Spleen (tissue), 13 donors: ENCODE measurements at places on chromosomes 5 and 9.
A peak's percentile ranks its signal among the peaks of the same experiment; 100 is the strongest.

DNA sequence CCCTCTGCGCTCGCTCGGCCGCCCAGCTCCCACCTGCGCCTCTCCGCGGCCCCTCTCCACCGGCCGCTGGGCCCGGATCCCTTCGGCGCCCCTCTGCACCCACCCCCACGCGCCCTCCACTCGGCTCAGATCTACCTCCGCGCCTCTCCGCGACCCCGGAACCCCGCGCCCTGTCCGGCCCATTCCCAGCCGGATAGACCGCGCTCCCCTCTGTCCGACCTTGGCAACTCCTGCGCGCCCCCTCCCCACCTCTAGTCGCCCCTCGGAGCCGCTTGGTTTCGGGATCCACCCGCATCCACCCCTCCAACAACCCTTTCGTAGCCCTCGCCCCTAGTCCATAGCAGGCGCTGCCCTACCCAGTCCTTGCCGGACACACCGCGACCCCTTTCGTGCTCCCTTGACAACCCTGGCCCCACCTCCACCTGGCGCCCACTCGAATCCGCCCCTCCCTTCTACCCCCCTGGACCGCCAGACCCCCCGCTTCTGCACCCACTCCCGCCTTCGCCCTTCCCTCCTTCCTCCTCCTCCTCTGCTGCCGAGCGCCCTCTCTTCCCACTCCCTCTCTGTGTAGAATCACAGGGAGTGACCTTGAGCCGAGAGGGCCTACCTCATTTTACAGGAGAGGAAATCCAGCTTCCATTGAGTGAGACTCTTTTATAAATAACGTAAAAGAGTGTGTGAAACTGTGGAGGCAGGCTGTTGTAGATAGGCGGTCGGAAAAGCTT lies 525 bp upstream of the AK3 start:
- DNase-seq: no peak

DNA sequence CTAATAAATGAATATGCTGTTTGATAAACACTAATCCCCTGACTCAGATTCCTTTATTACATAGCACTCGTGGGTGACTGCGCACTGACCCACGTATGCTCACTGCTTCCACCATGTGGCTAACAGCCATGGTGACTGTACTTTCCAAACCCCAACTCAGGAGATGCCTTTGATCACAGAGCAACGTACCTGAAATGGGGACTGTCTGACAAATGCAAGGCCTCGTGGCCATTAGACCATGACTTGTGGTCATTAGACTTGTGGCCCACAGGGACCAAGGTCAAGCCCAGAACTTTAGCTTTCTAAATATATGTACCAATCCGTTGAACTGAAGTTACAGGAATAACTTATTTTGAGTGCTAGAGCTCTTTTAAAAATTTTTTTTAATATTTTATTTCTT lies 46.6 kb downstream of the CYFIP2 start:
- no peak for DNase-seq

- no peak for DNase-seq
Observed at GRCh38 chr5:73114044-73114688, 6.2 kb upstream of the TMEM171 start.

DNA sequence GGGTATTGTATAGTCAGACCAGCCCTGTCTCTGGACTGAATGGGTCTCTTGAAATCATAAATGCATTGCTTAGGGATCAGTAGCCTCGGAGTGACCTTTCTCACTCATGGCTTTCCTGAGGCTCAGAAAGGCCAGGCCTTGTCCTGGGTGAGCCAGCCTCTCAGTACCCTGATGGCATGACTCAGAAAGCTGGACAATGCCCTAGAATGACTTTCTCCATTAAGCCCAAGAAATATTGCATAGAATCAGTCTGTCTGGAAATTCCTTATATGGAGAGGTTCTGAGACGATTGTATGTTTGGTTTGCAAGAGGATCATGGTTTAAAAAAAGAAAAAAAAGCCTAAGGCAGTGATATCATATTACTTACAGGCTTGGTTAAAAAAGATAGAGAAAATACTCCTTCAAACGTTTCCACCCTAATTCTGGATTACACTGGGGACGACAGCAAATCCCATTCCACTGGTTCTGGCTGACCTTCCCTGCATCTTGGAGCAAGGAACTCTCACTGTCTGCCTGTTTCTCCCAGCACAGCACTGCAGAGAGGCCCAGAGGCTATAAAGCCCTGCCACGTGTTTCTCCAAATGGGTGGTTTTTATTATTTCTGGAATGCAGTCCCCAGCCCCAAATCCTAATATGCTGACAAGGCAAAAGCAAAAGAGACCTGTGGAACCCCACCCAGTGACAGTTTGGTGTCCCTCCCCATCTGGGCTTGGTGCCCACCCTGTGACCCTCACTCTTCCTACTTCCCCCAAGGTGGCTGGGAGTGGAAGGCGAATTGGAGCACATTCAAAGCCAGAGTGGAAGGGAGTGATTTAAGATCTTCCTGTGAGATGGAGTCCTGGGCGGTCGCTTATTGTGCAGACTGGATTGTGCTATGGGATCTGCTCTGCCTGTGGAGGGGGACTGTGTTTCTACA lies 34.4 kb downstream of the MAP1B start:
- no peak for DNase-seq

- peak; percentile 69 for DNase-seq
Observed at GRCh38 chr5:172757394-172758010, 13.5 kb downstream of the DUSP1 start.

GRCh38 chr5:148887123-148887881 lies 60.9 kb downstream of the ADRB2 start:
- no peak for DNase-seq

DNA sequence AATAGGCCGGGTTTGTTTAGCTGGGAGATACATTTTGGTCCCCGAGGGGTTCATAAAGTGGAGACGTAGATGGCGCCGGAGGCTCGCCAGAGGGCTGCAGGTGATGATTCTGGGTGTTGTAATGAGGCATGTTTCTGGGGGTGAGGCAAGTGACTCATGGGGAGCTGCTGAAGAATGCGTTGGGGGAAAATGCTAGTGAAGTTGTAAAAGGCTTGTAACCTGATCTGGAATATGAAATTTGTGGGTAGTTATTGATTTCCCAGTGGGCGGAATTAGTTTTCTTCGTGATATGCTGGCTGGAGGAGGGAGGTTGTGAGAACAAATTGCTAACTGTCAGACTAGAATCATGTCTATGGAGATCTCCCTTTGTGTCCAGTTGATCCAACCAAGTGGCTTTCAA lies 158.3 kb downstream of the DOCK2 start:
- DNase-seq: no peak

DNA sequence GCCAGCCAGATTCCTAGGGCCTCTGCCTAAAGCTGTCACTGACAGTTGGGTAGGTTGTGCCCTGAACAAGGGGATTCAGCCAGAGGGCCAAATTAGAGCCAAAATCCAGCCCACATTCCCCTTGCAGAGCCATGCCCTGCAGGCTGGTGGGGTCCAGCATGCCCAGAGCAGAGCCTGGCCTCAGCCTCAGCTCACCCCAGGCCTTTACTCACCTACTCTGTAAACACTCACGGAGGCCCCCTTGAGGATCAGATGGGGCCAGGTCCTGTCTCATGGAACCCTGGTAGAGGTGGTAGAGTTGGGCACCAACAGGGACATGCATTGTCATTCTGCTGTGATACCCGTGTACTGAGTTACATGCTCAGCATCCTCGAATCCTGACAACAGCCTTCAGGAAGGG lies 74.9 kb downstream of the LMX1B start:
- DNase-seq: no peak

- DNase-seq: no peak
Observed at GRCh38 chr9:89747596-89747995, 142.8 kb downstream of the GADD45G start.

- no peak for DNase-seq
Observed at GRCh38 chr9:27394154-27394825, 97.3 kb upstream of the EQTN start.

DNA sequence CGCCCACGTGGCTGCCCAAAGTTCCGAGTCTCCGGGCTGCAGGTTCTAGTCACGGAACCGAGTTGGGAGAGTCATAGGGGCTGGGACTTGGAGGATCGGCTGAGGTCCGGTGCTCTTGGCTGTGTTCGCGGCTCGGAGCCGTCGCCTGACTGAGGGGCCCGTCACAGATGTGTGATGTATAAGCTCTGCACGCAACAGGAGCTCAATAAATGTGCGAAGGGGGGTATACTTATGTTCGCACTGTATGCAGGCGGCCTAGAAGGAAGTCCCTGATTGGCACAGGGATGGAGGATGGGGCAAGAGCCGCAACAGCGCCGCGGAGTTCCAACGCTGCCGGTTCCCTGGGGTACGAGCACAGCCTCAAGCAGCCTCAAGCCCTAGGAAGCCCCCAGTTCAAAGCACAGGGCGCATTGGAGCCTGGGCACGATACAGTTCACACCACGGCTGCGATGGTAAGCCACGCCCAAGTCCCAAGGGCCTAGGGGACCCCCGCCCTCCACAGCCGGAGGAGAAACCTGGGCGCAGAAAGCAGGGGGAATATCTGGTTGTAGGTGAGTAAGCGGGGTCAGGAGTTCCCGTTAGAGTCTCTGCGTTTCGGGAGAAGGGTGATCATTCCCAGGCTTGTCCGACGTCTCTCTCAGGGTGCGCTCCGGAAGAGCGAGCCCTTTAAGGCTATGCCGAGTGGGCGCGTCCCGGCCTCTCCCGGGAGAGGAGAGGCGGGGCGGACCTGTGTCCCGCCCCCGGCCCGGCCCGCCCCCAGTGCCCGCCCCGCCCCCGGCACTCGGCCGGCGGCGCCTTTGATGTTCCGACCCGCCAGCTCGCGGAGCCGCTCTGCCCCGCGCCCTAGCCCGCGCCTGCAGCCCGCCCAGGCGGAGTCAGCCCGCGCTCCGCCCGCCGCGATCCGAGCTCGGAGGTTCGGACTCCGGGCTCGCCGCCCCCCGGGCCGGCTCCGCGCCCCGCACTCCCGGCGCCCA lies at the start of gene TCF7:
Gene TCF7 (plus strand): TSS at position 780 of the 974 bp plus-strand sequence. CDS start 226 bp downstream, outside the sequence.
- DNase-seq: peak; percentile 94

- DNase-seq: no peak
Observed at GRCh38 chr5:155767470-155767869, 559.5 kb upstream of the SGCD start.

- no peak for DNase-seq
Observed at GRCh38 chr9:125911861-125912644, 164.9 kb downstream of the PBX3 start.

- DNase-seq: no peak
Observed at GRCh38 chr9:127847178-127847510, 7.3 kb downstream of the ENG start.

GRCh38 chr9:116800885-116801284 lies 113.8 kb downstream of the TRIM32 start:
- no peak for DNase-seq

GRCh38 chr5:57779383-57780223 lies 297.0 kb upstream of the ACTBL2 start:
- DNase-seq: no peak

GRCh38 chr5:62922191-62922590 lies 343.6 kb downstream of the LRRC70 start:
- no peak for DNase-seq

DNA sequence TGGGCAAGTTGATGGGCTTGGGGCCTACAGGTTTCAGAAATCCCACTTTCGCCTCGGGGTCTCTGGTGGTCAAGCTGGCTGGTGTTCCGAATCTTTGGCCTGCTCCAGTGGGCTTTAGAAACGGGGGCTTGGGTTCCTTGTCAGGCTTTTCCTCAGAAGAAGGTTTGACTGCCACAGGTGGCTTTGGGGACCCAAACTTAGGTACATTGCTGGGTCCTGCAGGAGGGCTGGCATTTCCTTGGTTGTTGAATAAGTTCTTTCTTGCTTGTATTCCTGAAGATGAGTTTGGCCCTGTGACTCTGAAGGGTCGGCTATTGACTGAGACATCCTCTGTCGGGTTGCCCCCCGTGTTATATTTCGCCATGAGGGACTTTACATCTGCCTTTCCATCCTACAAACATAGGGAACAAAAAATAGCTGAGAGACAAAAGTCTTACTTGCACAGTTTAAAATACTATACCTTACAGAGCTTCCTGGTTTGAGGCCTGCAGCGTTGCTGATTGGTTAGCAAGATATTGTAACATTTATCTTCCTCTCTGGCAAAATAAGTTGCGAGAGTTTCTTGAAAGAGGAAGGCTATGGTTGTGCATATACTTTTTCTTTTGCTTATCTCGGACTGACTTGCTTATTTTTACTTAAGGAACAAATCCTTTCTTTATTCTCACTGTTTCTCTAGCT lies 16.6 kb downstream of the FYB1 start:
- DNase-seq: no peak

DNA sequence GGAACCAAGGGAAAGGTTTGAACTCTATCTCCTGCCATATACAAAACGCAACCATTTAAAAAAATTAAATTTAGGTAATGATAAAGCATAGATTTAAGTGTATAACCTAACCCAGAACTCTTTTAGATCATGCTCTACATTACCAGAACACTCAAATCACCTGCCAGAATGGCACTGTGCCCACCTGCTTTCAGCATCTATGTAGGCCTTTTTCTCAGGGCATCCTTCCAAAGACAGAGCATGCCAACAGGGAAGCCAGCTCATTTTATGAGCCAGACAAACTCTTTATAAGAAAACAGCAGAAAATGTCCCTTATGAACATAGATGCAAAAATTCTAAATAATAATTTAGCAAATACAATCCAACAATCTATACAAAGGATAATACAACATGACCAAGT lies 47.9 kb upstream of the SMAD5 start:
- no peak for DNase-seq

DNA sequence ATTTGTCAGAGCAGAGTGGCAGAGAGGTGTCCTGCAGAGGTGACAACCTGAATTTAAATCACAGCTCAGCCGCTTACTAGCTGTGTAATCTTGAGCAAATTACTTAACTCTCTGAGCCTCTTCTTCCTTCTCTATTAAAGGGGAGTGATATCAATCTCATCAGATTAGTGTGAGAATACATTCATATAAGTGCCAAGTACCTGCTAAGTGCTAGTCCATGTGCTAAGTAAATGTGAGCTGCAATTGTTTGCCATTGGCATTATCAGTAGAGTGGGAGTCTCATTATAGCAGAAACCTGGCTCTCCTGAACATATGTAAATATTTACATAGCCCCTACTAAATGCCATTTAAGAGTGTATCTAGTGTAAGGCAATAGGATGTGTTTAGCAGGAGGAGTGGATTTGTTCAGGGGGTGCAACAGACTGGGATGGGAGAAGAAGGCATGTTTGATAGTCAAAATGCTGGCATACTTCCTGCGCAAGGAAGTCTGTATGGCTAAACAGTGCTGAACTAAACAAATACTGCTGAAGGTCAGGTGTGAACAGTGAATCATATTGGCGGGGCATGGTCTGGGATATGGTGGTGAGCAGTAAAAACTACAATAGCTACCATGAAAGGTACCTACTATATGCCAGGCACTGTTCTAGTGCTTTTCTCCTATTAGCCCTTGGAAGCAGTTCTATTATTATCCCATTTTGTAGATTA lies 74.5 kb downstream of the F2RL2 start:
- DNase-seq: no peak
